ENCODE measurements at places on chromosomes 1 and 21.
A peak's percentile ranks its signal among the peaks of the same experiment; 100 is the strongest.

DNA sequence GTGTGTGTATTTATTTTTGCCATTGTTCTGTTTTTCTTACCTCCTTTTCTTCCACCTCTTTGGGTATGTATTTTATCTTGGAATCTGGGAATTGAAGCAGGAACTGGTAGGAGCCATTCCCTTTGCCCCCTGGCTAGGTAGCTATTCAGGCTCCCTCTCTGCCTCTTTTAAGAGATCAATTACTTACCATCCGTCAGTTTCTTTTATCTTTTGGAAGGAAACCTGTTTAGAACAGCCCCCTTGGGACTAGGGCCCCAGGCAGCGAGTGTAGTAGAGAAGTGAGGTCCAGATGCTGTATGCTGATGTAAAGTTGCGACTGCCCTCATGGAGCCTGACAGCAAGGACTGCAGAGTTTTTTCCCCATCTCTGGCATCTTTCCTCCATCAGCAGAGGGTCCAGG lies 41.6 kb downstream of the KIRREL1 start:
- DNase-seq, result no peak

- no peak for DNase-seq
Observed at GRCh38 chr1:209790286-209791193, 6.2 kb upstream of the C1orf74 start.

DNA sequence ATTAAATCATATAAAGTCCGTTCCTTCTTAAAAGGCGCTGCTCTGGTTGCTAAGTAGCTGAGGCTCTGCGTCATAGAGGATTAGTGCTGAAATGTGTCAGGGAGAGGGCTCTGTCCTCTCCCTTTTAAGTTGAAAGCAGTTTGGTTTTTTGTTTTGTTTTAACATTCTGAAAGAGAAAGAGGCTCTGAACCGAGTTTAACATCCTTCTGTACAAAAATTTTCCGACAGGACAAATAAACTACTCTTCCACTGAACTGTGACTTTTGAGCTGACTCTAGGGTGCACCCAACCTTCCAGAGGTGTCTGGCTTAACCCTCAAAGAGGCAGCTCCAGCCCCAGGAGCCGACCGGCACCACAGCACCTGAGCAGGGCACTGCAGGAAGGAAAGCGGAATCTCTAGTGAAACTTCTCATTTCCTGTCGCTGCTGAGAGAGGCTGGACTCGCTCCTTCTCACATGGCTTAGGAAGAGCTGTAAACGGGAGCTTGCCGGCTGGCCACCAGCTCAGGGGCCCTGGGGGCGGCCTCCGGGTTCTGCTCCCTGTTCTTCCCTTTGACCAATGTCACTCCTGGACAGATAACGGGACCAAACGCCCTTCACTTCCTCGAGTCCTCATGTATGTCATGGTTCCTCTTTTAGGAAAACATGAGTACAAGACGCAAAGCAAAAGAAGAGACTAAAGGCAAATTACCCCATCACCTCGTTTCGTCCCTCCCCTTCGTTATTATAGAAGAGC lies 1.2 kb downstream of the VAV3 start:
- DNase-seq, result peak; percentile 67

- no peak for DNase-seq
Observed at GRCh38 chr21:33228455-33228854, 1.3 kb upstream of the IFNAR2 start.

DNA sequence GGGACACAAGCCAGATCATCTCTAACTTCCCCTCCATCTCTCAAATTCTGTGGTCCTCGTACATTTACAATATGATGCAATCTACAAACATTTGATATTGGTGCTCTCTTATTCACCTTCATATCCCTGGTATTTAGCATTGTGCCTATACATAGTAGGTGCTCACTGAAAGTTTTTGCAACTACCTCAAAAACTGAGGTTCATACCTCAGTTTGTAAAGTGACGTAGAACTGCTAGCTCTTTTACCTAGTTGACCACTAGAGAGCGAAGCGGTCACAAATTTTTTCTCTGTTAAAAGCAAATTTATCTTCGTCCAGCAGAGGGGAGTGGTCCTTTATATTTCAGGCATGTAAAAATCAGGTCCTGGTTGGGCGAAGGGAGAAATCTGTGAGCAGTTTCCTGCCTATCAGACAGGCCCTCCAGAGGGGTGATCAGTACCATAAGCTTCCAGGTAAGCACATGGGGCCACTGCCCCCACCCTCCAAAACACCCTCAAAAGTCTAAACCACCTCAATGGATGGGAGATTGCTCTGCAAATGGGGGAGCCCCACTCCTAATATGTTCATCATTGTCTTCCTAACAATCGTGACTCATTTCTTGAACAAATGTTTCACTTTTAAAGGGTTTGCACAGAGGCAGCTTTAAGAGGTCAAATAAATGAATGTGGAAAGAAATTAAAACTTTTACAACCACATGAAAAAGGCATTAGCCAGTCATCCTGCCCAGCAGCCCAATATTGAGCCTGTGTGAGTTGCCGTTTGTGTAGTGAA lies 10.6 kb upstream of the HLCS start:
- peak; percentile 3 for DNase-seq

DNA sequence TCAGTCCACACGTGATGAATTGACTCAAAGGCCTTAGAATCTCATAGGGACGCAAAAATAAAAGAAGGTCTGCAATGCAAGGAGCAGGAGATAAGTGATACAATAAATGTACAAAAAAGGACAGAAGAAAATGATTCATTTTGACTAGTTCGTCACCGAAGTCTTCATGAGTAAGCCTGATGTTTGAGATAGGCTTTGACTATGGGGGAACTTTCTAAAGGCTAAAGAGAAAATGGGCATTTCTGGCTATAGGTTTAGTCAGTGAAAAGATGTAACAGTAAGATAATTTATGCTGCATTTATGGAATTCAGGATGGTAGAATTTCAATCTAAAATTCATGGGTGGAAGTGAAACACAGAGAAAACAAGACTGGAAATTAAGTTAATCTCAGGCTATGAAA lies 163.0 kb downstream of the ADGRL4 start:
- DNase-seq, result no peak

DNA sequence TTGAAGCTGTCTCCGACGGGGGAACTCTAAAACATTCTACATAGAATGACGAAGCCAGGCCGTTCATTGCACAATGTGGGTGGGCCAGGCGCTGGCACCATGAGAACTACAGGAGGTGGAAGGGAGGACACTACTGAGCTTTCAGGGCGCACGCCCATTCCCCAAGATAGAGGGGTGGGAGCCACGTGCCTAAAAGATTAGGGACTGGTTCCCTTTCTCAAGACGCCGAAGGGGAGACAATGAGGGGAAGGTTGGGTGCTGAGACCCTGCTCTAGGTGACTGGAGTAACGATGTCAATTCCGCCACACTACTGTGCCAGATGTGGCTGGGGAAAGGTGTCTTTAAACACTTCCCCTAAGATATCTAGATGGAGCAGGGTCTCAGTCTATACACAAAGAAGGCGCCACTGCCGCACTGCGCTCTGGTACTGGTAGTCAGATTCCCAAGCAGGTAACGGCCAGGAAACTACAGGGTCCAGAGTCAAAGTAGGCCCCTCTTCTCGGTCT lies 782 bp downstream of the CSDE1 start:
- DNase-seq, result peak; percentile 5

GRCh38 chr1:8137481-8138244 lies 111.6 kb upstream of the ERRFI1 start:
- DNase-seq, result no peak

GRCh38 chr1:194331758-194332157 lies 1145.3 kb upstream of the B3GALT2 start:
- no peak for DNase-seq

- DNase-seq, result no peak
Observed at GRCh38 chr1:18245647-18246046, 138.0 kb downstream of the IGSF21 start.

DNA sequence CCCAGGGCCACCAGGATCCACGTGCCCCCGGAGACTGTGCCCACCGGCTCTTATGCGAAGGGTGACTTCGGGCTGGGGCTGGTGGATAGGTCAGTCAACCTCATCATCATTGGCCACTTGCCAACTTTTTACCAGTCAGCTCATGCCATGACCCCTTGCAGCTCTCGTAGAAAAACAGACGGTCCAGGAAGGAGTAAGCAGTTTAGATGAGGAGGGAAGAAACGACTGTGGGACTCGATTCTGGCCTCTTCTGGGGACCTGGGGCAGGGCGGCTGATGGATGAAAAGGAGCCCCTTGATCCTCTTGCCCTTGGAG lies 41.0 kb downstream of the UBASH3A start:
- DNase-seq, result no peak

GRCh38 chr1:16150508-16150907 lies 5.4 kb downstream of the EPHA2 start:
- DNase-seq, result no peak

GRCh38 chr1:2290171-2290578 lies 62.1 kb downstream of the SKI start:
- DNase-seq, result no peak

GRCh38 chr1:12031039-12031980 lies 12.0 kb downstream of the MIIP start:
- no peak for DNase-seq

- DNase-seq, result no peak
Observed at GRCh38 chr1:87106144-87106543, 191.7 kb downstream of the HS2ST1 start.

GRCh38 chr1:16167331-16168143 lies 11.7 kb upstream of the EPHA2 start:
- DNase-seq, result peak; percentile 85

DNA sequence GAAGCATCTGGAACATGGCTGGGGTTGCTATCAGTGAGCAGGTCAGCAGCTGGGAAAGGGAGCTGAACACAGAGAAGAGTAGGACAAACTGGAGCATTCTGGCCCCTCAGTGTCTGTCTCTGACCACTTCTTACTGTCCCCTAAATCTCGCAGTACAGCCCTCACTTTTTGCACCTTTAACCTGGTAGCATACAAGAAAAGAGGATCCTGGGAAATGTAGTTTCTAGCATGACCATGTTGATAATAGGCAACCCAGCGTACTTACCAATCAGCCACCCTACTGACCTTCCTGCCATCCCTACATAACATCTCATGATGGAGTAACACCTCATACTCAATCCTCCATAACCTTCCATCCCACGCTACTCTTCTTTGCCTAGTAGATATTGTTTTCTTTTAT lies 99.1 kb upstream of the RAVER2 start:
- DNase-seq, result no peak

GRCh38 chr1:234281826-234282489 lies 91.3 kb upstream of the COA6 start:
- DNase-seq, result no peak

GRCh38 chr1:7401814-7402547 lies 369.1 kb upstream of the VAMP3 start:
- no peak for DNase-seq

- DNase-seq, result no peak
Observed at GRCh38 chr1:231059566-231060193, 19.6 kb upstream of the FAM89A start.

DNA sequence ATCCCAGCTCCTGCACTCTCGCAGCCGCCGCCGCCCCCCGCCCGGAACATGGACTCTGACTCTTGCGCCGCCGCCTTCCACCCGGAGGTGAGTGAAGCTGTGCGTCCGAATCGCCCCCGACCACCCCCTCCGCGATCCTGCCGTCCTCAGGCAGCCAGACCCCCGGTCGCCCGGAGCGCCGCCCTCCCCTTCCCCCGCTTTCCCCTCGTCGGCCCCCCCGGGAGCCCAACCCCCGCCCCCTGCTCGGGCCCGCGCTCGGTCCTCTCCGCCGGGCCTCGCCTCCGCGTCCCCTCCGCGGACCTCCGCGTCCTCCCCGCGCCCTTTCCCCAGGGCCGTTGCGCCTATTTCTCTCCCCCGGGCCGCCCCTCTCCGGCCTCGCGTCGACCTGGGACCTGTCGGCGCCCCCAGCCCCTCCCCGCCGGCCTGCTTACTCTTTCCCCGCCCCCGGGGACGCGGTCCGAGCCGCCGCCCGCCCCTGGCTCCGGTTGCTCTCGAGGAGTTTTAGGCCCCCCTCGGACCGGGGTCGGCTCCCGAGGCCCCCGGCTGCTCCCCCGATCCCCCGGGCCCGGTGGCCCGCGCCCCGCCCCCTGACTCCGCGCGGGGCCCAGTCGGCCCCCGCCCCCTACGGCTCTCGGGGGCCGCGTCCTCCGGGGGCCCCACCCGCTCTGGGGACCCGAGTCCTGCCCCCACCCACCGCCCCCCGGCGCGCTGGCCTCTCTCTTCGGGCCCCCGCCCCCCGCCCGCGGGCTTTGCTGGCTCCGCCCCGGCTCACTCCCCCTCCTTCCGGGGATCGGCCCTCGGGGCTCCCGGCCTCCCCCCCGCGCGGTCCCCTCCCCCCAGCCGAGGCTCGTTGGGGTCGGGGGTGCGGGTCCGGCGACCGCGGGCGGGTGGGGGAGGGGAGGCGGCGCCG lies 743 bp downstream of the PHF13 start:
- DNase-seq, result peak; percentile 50

GRCh38 chr1:178196631-178197030 lies 102.7 kb downstream of the RASAL2 start:
- no peak for DNase-seq

DNA sequence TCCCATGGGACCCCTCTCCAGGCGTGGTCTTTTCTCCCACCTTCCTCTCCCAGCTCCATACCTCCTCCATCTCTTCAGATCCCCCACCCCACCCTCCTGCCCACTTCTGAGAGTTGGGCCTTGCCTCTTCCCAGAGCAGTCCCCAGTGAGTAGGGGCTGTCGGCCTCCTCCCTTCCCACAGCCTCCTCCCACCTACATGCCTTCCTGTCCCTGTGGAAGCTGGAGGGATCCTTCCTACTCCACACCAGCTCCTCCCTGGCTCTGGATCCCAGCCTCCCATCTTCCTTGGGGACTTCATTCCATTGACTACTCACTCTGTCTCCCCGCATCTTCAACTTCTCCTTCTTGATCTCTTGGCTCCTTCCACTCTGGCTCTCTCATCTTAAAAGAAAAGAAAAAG lies 24.9 kb downstream of the KCNQ4 start:
- DNase-seq, result no peak

GRCh38 chr21:42527127-42527488 lies 13.5 kb downstream of the SLC37A1 start:
- no peak for DNase-seq

- no peak for DNase-seq
Observed at GRCh38 chr21:35603494-35603893, 456.8 kb downstream of the SETD4 start.

DNA sequence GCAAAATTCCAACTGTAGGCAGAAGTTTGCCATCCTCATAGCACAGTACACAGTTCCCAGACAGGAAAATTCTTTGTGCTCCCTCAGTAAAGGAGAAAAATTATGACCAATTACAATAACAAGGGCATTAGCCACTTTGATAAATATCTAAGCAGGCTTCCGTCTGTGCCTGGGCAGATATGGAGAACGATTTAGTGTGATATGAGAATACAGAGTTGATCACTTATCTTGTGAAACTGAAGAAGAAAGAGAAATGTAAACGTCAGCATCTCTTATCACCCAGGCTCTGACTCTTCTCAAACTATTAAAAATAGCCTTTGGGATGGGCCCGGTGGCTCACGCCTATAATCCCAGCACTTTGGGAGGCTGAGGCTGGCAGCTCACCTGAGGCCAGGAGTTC lies 54.5 kb upstream of the TIAM1 start:
- DNase-seq, result no peak

All from CD8-positive, alpha-beta memory T cell (primary cell).